H1 (cell line): ENCODE measurements at places on chromosomes 12 and 14. TPM values are rescaled to one million over a fixed set of nuclear protein-coding genes. Genes with fewer than 3 reads are reported as not detected.

STXBP6 gene
- 6.0 and 9.4 TPM in 2 replicates for polyA plus RNA-seq

PRPH gene
- 0.79 and 1.1 TPM in 2 replicates for polyA plus RNA-seq

SIX1 gene
- 0.03 and 0.11 TPM in 2 replicates for polyA plus RNA-seq

AQP6 gene
- polyA plus RNA-seq: 0.03 and 0.06 TPM in 2 replicates

CLEC9A gene
- not detected in 2 replicates for polyA plus RNA-seq

CD9 gene
- polyA plus RNA-seq: 173 and 319 TPM in 2 replicates

WNT5B gene
- 1.2 TPM in 2 replicates for polyA plus RNA-seq

LMNTD1 gene
- polyA plus RNA-seq: not detected in 2 replicates

LGR5 gene
- polyA plus RNA-seq: 0.08 and 0.13 TPM in 2 replicates

DBX2 gene
- 0.05 and 0.06 TPM in 2 replicates for polyA plus RNA-seq

KRT72 gene
- polyA plus RNA-seq: not detected in 2 replicates

PMEL gene
- 382 and 467 TPM in 2 replicates for polyA plus RNA-seq

MSRB3 gene
- polyA plus RNA-seq: 0.32 and 0.46 TPM in 2 replicates

GARIN6 gene
- not detected in 2 replicates for polyA plus RNA-seq

PLCZ1 gene
- not detected in 2 replicates for polyA plus RNA-seq

PGF gene
- 2.1 and 2.8 TPM in 2 replicates for polyA plus RNA-seq

PLXNC1 gene
- 0.83 and 0.86 TPM in 2 replicates for polyA plus RNA-seq

TCP11L2 gene
- 1.9 and 2.1 TPM in 2 replicates for polyA plus RNA-seq

KSR2 gene
- 0.60 and 0.74 TPM in 2 replicates for polyA plus RNA-seq

FLVCR2 gene
- polyA plus RNA-seq: 6.3 and 8.2 TPM in 2 replicates

NAV3 gene
- polyA plus RNA-seq: 0.41 and 0.47 TPM in 2 replicates

RNASE4 gene
- polyA plus RNA-seq: 3.5 and 3.7 TPM in 2 replicates

HOXC10 gene
- not detected in 2 replicates for polyA plus RNA-seq

VWF gene
- 0.39 and 0.67 TPM in 2 replicates for polyA plus RNA-seq

NUAK1 gene
- polyA plus RNA-seq: 6.7 and 7.7 TPM in 2 replicates
